ENCODE measurements at places on chromosomes 4 and X.

GRCh38 chr4:26351685-26352084 lies 30.9 kb downstream of the RBPJ start:
- DNase-seq: no peak

DNA sequence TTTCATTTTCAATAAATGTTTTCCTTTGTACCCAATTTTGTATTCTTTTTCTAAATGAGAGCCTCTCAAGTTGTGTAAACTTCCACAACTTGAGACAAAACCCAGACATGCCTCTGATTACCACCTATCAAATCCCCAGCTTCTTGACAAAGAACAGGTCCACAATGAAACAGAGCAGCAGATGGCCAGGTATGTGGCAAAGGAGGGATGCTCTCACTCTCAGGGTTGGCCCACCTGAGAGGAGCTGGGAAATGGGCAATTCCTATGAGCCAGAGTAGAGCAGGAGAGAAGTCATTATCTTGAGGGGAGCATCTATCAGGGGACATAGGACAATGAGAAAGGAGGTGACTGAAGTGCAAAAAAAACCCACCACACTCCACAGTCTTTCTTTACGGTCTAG lies 273.5 kb upstream of the FAM241A start:
- no peak for DNase-seq

DNA sequence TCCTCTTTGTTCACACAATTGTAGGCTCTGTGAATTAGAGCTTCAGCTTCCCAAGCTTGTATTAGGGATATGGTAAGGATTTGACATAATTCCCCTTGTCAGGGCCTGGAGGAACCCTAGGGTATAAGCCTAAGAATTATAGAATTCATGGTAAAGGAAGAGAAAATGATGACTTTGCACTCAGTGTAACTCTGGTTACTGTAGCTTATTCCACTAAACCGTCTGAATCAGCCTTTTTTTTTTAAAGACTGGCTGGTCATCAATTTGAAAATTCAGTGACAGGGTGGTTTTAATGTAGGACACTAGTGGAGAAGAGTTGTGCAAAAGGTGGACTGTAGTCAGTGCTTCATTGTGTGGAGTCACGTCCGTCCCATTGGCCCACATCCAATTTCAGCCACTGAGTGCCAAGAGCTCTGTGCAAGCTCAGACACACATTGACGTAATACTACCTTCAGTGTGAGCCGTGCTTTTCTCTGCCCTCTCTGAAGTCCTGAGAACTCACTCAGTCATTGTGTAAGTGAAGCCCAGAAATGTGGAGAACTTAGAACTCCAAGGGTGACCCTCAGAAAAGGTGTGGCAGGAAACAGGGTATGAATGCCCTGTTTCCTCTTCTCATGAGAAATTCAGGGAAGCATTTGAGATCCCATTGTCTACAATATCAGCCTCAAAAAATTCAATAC lies 449.8 kb downstream of the C4orf33 start:
- no peak for DNase-seq

DNA sequence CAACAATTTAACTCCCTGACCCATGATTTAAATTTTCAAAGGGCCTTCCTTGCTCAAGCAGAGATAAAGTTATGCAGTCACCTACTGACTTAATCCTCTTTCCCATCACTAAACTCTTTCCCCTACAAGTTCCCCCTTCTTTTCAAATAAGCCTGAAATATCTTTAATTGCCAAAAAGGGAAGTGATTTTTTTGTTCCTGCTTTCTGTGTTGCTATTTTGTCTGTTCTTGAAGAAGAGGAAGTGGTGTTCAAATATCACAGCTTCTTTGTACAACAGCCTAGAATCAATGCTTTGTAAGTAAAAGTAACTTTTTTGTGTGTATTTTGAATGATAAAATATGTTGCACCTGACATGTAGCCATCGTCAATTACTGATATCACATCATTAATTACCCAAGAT lies 595.9 kb downstream of the CENPC start:
- no peak for DNase-seq

GRCh38 chr4:87229979-87230378 lies 9.6 kb upstream of the KLHL8 start:
- no peak for DNase-seq

DNA sequence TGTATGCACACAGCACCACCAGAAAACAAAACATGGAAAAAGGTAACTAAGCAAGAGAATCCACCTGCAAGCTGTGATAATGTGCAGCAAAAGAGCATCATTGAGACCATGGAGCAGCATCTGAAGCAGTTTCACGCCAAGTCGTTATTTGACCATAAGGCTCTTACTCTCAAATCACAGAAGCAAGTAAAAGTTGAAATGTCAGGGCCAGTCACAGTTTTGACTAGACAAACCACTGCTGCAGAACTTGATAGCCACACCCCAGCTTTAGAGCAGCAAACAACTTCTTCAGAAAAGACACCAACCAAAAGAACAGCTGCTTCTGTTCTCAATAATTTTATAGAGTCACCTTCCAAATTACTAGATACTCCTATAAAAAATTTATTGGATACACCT lies 90.2 kb downstream of the TET2 start:
- no peak for DNase-seq

GRCh38 chrX:19682712-19683331 lies 167.5 kb upstream of the MAP3K15 start:
- DNase-seq: no peak

GRCh38 chr4:99868126-99868596 lies 26.1 kb downstream of the LAMTOR3 start:
- no peak for DNase-seq

GRCh38 chrX:1223242-1223600 lies 10.8 kb upstream of the CRLF2 start:
- DNase-seq: no peak

- DNase-seq: no peak
Measured at GRCh38 chr4:182447767-182448280, 204.6 kb downstream of the TENM3 start.

GRCh38 chrX:65990702-65991101 lies 49.2 kb downstream of the VSIG4 start:
- DNase-seq: no peak

DNA sequence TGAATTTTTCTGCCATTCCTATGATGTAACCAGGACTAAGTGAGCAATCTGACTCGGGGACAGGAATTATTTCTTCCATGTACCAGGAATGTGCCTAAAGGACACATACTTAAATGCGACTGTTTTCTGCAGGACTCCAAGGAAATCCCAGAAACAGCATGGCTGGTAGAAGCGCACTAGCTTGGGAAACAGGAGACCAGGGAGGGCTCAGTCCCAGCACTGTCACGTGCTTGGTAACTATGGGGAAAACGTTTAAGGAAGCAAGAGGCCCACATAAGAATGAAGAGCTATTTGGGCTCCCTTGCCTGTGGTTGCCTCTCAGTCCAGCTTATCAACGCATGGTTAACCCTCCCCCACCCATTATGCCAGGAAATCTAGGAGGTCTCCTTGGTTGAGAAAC lies 19.6 kb downstream of the MPP1 start:
- no peak for DNase-seq

GRCh38 chr4:113212613-113213012 lies 163.2 kb downstream of the ANK2 start:
- DNase-seq: no peak

DNA sequence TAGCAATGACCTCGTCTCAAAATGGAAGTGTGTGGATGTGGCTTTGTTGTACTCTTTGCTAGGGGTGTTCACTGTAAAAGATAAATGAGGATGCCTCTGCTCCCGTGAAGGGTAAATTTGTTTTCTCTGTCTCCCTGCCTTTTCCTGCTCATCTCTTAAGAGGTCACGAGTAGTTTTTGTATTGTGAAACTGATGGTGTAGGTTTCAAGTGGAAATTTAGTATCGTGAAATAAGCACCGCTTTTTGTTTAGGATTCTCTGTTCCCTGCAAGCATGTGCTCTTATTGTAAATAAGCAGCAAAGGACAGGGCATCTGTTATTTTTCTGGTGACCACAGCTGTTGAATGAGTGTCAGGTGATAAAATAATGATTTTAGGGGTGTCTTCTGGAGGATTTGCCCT lies 104.6 kb downstream of the PHEX start:
- DNase-seq: no peak

DNA sequence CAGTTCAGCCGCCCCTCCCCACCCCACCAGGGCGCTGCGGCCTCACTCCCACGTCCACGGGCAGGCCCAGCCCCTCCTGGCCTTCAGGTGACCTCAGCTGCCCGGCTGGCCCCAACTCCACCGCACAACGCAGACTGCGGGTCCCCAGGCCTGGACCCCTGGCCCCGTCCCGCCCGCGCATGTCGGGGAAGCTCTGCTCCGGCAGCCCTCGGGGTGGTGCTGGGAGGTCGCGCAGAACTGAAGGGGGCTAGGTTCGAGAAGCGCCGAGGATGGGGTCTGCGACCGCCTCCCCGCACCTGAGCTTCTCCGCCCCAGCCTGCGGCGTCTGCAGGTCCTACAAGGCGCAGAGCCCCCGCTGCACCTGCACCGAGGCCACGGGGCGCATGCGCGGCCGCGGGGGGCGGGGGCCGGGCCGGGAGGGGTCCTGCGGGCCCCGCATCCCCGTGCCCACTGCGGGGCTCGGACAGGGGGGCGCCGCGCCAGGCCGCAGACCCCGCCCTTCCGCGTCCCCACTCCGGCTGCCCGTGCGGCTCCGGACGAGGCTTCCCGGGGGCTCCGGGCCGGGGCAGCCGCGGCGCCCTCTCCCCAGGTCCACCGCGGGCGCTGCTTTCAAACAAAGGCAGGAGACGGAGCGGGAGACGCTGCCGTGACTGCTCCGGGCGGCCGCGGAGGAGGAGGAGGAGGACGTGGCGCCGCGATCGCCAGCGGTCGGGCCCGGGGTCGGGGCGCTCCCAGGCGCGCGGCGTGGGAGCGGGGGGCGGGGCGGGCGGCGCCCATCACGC lies 672 bp upstream of the NAT8L start:
- no peak for DNase-seq

DNA sequence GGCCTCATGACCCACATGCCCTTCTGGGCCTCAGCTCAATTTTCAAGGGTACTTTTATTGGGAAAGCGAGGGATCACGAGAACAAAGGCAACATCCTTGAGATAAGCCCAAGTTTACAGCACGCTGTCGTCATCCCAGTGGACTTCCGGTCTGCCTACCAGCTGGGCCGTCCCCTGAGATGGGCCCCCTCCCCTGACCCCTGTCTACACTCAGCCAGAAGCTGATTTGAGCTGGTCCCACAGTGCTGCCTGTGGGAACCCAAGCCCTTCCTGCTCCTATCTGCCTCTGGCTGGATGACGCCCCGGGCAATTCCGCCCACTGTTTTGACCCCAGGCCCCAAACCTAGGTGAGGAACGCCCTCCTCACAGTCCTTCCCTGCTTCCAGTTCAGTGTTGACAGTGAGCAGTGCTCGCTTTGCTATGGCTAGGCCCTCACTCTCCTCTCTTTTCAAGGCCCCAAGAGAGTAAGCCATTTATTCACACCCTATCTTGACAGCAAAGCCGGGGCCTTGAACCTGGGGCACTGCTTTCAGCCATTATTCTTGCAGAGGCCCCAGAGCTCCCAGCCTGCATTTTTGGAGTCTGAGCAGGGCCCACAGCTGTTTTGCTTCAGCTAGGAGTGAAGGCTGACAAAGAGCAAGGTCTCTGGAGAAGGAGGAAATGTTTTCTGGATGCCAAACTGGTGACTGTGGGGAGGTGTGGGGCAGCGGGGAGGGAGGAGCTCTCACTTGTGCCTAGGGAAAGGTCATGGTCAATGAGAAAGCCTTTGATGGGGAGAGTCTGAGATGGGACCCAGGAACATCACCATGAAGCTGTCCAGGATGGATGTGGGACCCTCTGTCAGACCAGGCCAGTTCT lies 164.6 kb upstream of the BCOR start:
- no peak for DNase-seq

DNA sequence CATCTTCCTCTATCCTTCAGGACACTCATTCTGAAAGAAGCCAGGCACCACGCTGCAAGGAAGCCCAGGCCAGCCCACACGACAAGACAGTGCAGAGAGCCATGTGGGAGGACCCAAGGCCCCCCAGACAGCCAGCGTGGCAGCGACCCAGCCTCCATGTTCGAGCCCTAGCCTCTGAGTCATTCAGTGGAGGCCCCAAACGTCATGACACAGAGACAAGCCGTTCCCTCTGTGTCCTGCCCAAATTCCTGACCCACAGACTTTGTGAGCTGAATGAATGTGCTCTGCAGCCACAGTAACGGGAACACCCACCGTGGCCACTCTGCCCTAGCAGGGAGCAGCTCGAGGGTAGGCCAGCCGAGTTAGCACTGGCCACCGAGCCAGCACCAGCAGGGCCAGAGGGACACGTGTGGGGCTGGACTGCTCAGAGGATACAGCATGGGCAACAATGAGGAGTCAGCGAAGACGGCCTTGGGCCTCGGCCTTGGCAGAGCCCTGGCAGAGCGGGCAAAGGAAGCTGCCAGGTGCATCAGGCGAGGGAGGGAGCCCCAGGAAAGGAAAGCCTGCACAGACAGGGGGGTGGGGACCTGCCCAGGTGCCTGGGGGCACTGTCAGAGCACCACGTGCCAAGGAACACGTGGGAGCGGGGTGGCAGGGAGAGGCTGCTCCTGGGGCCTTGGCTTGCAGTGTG lies 8.6 kb downstream of the BLOC1S4 start:
- no peak for DNase-seq

GRCh38 chr4:142043509-142043908 lies 407.1 kb downstream of the IL15 start:
- DNase-seq: no peak

GRCh38 chr4:42817913-42818312 lies 74.6 kb upstream of the GRXCR1 start:
- DNase-seq: no peak

GRCh38 chr4:158873795-158874401 lies 105.1 kb downstream of the FNIP2 start:
- no peak for DNase-seq

DNA sequence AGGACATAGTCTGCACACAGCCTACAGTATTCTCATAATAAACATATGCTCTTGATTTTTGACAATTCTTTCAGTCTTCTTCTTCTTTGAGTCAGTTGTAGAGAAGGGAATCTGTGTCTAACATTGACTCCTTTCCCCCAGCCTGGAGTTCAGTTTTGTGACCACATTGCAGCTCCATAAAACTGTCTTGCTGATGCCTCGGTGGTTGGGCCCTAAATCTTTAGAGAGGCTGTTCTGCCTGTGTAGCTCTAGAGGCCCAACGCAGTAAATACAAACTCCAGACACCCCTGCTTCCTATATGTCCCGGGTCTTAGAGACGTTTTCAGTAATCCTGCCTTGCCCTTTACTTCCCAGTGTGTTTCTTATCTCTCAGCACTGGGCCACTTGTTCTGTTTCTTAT lies 639.5 kb upstream of the AADAT start:
- no peak for DNase-seq

DNA sequence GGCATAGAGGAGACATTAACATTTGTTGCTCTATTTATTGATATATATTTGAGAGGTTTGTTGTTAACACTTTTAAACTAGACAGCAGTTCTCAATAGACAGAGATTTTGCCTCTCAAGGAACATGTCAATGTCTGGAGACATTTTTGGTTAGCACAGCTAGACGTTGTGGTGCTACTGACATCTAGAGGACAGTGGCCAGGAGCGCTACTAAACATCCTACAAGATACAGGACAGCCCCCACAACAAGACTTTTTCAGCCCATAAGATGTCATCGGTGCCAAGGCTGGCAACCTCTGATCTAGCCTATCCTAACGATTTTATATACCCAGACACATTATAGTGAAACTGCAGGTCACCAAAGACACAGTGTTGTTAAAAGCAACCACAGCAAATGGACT lies 18.4 kb upstream of the CTSO start:
- DNase-seq: no peak

GRCh38 chr4:102449751-102450352 lies 51.3 kb upstream of the NFKB1 start:
- no peak for DNase-seq
